Subcutaneous adipose tissue (tissue), 4 donors: ENCODE measurements at places on chromosomes 13 and 19. TPM values are rescaled to one million over a fixed set of nuclear protein-coding genes. Genes with fewer than 3 reads are reported as not detected.

The ELAVL3 gene
- total RNA-seq: not detected

The UCHL3 gene
- 11.3 TPM for total RNA-seq

The IL11 gene
- not detected for total RNA-seq

The CPT1C gene
- 0.38 TPM for total RNA-seq

The PROZ gene
- not detected for total RNA-seq

The PSG2 gene
- not detected for total RNA-seq

The PCSK4 gene
- 2.6 TPM for total RNA-seq

The NOVA2 gene
- 0.68 TPM for total RNA-seq

The IZUMO2 gene
- not detected for total RNA-seq

The TUBA3C gene
- total RNA-seq: not detected

The ERICH4 gene
- not detected for total RNA-seq

The GPR4 gene
- total RNA-seq: 9.6 TPM

The MISP gene
- total RNA-seq: not detected

The VSTM2B gene
- not detected for total RNA-seq

The SYT3 gene
- not detected for total RNA-seq

The C1QTNF9 gene
- 2.0 TPM for total RNA-seq

The PTGER1 gene
- not detected for total RNA-seq

The C1QTNF9B gene
- total RNA-seq: not detected

The MBD3L2 gene
- not detected for total RNA-seq

The STARD13 gene
- 42.9 TPM for total RNA-seq

The DCLK1 gene
- total RNA-seq: 100 TPM

The APOE gene
- total RNA-seq: 212 TPM

The ZNF799 gene
- 6.2 TPM for total RNA-seq

The EFNA2 gene
- not detected for total RNA-seq

The NLRP5 gene
- not detected for total RNA-seq

The LILRA5 gene
- 3.1 TPM for total RNA-seq

The TMIGD2 gene
- not detected for total RNA-seq

The ZNF880 gene
- total RNA-seq: 19.8 TPM

The CC2D1A gene
- 16.8 TPM for total RNA-seq

The CLIP3 gene
- 3.8 TPM for total RNA-seq

The ZNF613 gene
- total RNA-seq: 6.6 TPM
